ENCODE measurements at places on chromosomes 11 and 22. TPM values are rescaled to one million over a fixed set of nuclear protein-coding genes. Genes with fewer than 3 reads are reported as not detected.

- DNase-seq = no peak
Observed at GRCh38 chr11:96075532-96075959, 151.6 kb upstream of the MTMR2 start.

GRCh38 chr11:33835143-33835878 is 56.6 kb downstream of the LMO2 start:
- no peak for DNase-seq

DNA sequence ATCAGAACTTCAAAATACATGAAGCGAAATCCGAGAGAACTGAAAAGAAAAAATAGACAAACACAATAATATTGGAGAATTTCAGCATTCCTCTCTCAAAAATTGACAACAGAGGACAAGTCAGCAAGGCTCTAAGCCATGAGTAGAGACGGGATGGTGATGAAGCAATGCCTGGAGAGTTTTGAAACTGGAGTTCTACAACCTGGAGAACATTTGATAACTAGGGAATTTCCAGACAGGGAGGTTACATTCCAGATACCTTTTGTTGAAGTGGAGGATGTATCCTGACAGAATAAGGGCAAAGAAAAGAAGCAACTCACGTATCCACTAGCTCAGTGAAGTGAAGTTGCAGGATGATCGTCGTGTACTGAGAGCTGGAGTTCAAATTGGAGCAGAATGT is 291.4 kb downstream of the CTTN start:
- no peak for DNase-seq

DNA sequence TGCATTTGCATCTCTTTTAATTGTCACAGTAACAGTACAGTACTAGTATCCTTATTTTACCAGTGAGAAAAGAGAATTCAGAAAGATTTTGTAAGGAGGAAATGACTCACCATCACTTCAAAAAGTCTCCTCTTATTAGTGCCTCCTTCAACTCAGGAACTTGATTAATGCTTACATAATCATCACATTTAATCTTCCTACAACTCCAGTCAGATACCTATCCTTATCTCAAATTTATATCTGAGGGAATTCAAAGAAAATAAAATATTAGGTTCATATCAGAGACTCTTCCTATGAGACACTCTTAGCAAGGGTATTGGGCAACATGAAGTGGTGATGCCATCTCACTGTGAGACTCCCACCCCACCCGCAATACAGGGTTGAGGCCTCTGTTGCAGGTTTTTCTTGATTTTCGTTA is 26.1 kb upstream of the CTSC start:
- no peak for DNase-seq

DNA sequence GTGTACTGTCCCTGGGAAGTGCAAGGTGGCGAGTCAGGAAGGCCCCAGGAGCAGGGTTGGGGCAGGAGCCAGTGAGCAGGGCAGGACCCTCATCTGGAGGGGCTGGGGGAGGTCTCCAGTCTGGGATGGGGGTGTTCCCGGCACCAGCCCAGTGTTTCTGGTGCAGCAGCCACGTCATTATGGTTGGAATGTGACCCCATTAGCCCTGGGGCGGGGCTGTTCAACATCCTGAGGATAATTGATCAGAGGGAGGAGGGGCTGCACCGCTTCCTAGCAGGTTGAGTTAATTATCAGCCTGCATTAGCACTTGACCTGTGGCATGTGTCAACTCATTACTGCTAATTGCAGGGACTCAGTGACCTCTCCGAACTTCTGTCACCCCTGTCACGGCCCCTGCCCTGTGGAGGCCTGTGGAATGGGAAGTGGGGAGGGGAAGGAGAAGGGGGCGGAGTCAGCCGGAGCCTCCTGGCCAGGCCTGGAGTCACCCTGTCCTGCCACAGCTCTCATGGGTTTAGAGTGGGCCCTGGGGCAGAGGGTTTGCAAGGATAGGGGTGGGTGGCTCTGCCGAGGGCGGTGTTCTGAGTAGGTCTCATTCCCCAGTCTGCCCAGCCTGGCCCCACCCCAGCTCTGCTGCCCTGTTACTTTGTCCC is 52.8 kb upstream of the CCDC188 start:
- DNase-seq = peak; percentile 63

DNA sequence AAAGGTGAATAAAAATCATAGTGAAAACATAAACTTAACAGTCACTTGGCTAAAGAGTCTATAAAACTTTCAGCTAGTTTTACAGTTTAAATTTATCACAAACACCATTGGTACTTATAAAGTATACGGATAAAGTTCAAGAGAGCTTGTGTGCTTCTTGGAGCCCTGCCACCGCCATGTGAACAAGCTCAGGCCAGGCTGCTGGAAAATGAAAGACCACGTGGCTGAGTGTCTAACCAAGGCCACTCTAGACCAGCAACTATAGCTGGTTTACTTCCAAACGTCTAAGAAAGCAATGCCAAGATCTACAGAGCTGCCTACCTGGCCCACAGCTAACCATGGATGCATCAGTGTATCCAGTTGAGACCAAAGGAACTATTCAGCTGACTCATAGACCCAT is 66.3 kb upstream of the API5 start:
- no peak for DNase-seq

- DNase-seq = no peak
Observed at GRCh38 chr11:17952487-17952886, 60.4 kb downstream of the SERGEF start.

GRCh38 chr11:114563077-114563476 is 3.4 kb upstream of the NXPE1 start:
- no peak for DNase-seq

DNA sequence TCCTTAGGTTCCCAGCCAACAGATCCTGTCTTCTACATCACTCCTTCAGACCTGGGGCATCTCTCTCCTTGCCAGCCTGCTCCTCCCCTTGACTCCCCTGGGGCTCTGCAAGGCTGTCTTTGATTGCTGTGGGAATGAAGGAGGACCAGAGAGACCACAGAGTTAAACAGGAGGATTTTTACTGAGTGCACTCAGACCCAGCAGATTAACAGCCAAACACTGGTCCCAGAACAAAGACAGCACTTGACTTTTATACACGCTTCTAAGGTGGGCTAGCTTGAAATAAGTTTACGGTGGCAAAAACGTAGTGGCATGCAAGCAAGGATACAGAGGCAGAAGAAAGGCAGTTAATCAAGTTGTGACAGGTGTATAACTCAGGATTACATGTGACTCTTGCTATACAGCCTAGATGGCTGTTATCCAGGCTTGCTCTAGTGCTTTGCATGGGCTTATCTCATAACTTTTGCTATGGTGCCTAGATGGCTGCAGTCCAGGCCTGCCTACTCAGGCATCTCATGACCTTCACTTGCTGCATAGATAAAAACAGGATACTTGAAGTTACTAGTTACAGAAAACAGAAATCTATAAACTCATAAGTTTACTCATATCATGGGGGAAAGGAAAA is 22.0 kb upstream of the GLYATL1 start:
- DNase-seq = no peak

DNA sequence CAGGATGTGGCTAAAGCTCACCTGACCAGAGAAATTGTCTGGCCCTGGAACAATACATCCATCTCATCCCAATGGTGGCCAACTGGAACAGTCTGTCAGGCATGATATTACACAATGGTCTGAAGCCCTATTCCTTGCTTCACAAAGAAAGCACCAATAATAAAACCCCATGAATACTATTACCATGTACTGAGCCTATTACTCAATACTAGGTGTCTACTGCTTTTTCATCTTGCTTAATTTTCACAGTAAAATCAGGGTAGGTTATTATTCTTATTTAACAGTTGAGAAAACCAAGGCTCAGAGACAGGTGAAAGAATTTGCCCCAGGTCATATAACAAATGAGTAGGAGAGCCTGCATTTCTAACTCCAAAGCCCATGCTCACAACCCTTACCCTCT is 68.9 kb upstream of the CAPRIN1 start:
- no peak for DNase-seq

GNG3 gene
- total RNA-seq = 0.82 TPM

GRCh38 chr11:87463486-87464102 is 425.9 kb downstream of the TMEM135 start:
- peak; percentile 82 for DNase-seq

DNA sequence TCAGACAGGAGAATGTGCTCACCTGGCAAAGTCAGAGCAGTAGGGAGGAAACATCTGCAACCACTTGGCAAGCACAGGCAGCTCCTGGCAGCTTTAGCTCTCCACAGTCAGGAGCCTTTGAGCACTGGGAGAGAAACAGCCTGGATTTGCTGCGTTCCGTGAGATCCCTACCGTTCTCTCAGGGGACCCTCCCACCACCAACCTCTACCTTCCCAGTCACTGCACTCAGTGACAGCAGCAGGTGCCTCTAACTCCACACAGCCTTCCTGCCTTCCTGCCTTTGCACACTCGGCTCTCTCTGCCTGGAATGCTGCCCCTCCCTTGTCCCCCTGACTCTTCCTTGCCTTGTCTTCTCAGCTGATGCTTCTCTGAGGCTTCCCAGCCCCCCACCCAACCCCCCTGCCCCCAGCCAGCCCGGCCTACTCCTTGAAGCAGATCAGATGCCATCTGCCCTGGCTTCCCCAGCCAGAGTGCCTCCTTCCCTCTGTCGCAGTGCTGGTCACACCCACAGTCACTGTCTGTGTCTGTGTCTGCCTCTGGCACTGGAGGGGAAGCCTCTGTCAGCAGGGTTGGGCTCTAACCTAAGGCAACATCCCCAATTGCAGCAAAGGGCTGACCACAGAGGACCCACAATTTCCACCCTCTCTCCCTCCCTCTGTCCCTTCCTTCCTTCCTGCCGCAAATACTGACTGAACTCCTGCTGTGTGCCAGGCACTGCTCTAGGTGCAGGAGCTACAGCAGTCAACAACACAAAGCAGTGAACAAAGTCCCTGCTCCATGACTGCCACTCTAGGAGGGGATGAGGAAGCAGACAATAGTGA is 14.9 kb upstream of the TSKU start:
- DNase-seq = no peak

ACR gene
- total RNA-seq = 2.2 TPM

- no peak for DNase-seq
Observed at GRCh38 chr11:11581481-11581880, 40.3 kb downstream of the GALNT18 start.

GRCh38 chr22:42154293-42155052 is 23.9 kb upstream of the CYP2D6 start:
- DNase-seq = no peak

GRCh38 chr22:21857481-21857914 is 9.9 kb downstream of the MAPK1 start:
- DNase-seq = no peak

DNA sequence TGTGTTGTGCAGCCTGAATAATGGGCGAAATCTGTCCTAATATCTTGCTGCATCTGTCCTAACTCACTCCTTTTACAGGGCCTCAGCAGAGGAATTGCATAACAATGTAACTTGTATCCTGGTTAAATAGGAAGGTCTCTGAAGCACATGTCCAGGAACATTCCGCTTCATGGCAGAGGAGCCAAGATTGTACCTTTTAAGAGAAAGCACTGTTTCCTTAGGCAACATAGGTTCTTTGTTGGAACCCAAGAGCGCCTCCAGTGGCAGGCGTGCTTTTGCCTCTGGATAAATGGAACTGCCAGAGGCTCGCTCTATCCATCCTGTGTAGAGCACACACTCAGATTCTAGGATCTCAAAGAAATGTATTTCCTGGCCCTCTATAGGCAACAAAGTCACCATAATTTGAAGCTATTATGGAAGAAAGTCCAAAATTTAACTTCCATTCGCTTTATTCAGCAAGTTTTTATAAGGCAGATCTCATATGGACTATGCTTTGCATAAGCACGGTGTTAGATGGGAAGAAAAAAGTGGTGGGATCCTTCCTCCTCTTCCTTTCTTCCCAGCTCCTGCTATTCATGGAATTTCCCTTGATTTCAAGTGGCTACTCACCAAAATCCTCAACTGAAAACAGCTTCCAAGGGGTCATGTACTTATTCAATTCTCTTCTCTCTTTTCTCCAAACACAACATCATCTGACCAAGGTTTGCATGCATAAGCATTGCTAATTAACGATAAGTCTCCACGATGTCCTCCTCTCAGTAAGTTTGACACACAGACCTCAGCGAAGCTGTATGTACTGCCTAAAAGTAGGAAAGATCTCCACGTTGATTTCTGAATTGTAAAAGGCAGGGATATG is at the start of gene BLID:
Gene BLID, minus strand, starts transcription at position 692 of the 856 bp plus-strand sequence. Its CDS starts 293 bp downstream, at position 399.
- DNase-seq = peak; percentile 88

KDELR3 gene
- 5.6 TPM for total RNA-seq

GTSE1 gene
- 26.3 TPM for total RNA-seq

DNA sequence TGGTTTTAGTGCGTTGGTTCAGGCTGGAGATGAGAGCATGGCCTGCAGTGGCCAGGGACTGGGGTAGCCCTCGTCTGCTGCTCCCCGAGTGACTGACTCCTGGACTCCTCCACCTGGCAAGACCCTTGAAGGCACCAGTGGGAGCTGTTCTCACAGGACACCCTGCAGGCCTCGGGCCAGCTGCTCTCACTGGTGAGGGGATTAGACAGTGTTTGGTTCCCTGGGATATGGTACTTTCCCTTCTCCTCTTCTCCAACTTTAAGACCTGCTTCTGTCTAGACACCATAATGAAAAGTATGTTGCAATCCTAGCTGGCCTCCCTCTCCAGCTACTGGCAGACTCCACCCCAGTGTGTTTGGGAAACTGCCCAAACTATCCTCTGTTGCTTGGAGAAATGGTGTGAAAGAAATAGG is 168.8 kb upstream of the CADM1 start:
- no peak for DNase-seq

DNA sequence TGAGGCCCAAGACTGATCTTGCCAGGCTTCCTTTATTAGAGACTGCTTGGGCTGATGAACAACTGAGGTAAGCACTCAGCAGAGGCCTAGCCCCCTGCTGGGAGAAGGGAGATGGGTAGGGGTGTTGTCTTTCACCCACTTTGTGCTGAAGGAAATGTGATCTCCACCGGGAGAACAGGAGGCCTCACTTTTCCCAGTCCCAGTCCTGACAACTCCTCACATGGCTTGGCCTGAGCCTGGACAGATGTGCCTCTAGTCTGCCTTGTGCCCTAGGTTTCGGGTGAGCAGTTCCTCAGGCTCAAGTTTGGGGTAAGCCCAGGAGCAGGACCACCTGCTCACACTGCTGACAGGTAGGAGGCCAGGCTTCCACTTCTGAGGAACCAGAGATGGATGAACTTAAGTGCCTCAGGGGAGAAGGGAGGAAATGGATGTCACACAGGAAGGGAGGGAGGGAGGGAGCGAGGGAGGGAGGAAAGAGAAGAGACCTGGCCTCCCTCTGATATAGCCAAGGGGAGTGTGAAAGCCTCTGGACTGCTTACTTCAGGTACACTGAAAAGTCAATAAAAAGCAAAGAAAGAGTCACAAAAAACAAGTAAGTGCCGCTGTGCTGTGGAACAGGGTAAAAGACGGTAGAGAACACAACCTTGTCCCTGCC is 8.1 kb downstream of the CLPB start:
- no peak for DNase-seq

SLC25A18 gene
- 1.9 TPM for total RNA-seq

- DNase-seq = no peak
Observed at GRCh38 chr11:70536051-70536877, 137.9 kb downstream of the CTTN start.

- no peak for DNase-seq
Observed at GRCh38 chr22:16866167-16866566, 41.0 kb upstream of the XKR3 start.

TMEM151A gene
- 5.0 TPM for total RNA-seq

DNA sequence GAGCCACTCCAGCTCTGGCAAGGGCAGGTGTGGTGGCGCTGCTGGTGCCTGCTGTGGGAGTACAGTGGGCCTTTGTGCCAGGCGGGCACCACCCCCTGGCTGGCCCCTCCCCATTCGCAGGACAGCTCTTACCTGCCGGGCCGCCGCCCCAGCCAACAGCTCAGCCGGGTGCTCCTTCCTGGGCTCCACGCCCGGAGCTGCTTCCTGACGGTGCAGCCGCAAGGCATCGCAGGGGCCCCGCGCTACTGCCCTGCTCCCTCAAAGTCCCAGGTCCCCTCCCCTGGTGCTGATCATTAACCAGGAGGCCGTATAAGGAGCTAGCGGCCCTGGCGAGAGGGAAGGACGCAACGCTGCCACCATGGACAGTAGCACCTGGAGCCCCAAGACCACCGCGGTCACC is at the start of gene SLC5A1:
Gene SLC5A1, plus strand, starts transcription at position 338 of the 400 bp plus-strand sequence. Its CDS starts 21 bp downstream, at position 359.
- peak; percentile 33 for DNase-seq
